Fibroblast of skin of right quadriceps (primary cell): ENCODE measurements at places on chromosomes 3 and 15.

GRCh38 chr3:135966271-135966961 lies 888 bp downstream of the PPP2R3A start:
- peak; percentile 29 for DNase-seq

DNA sequence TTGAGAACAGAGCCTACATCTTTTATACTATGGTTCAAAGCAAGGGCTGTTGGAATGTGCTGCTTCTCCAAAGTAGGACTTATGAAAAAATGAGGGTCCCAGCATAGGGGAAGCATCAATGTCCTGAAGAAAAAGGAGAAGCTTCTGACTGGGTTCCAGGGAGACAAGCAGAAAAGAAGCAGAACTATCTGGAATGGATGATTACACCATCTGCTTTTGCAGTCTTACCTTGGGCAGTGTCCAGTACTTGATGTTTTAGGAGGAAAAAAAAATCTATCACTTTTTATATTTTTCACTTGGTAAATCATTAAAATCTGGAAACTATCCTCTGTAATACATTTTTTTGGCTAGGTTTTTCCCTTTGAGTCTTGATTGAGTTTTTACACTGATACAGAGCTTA lies 57.9 kb upstream of the DPH6 start:
- DNase-seq = no peak

DNA sequence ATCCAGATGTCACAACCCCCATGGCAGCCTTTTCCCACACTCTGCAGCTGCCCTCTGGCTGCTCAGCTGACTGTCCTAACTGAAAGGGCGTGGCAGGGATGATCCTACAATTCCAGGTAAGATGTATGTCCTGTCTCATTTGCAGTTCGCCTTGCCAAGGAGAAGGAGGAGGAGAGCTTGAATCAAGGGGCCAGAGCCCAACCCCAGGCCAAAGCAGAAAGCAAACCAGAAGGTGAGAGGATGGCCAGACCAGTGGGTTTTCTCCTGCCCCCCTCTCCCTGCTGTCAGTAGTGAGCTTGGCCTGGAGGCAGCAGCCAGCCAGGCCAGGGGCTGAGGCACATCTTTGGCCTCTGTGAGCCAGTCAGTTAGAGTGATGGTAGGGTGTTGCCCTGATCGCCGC lies 22.5 kb downstream of the SLC24A1 start:
- DNase-seq = no peak

DNA sequence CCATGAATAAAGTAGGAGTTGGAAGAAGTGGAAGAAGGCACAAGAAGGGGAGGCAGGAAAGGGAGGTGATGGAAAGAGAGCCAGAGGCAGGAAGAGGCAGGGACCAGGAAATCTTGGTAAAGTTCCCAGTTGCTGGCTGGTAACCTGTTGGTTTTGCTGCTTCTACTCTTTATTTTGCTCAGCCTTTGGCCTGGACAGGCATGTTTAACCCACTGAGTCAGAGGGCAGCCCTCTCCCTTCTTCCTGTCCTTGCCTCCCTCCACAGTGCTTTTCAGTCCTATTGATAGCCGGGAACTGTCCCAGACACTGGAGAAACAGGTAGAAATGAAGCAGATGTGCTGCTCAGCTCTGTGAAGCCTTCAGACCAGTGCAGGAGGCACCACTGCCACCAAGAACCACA lies 43.4 kb upstream of the APEH start:
- no peak for DNase-seq

- no peak for DNase-seq
Measured at GRCh38 chr15:71630475-71630809, 179.9 kb upstream of the NR2E3 start.

GRCh38 chr3:66304293-66304692 lies 83.5 kb downstream of the SLC25A26 start:
- no peak for DNase-seq

DNA sequence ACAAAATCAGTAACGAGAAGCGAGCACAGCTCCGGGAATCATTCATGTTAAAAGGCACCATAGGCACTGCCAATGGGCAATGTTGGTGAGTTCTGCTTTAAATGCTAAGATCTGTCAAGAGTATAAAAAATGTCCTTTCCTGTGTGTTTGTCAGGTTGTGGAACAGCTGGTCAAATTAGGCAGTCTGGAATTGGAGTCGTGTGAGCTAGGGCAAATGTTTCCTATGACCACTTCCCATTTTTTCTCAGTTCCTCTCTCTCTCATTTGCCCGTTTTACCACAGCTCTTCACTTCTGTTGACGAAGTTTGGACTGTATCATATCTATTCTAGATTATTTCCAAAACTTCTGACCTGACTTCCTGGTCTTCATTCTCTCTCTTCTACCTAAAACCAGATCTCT lies 60.8 kb upstream of the GOLIM4 start:
- DNase-seq = no peak

DNA sequence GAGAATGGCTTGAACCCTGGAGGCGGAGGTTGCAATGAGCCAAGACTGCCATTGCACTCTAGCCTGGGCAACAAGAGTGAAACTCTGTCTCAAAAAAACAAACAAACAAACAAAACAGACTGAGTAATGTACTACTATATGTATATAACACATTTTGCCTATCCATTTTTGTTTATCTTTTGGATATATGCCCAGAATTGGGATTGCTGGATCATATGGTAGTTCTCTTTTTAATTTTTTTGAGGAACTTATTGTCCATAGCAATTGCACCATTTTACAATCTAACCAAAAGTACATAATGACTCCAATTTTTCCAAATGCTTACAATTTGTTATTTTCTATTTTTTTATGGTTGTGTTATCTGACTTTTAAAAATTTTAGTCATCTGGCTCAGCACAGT lies 47.3 kb downstream of the GMPS start:
- no peak for DNase-seq

- DNase-seq = no peak
Measured at GRCh38 chr15:69997161-69997485, 100.6 kb downstream of the TLE3 start.

GRCh38 chr3:133531981-133532380 lies 41.5 kb upstream of the CDV3 start:
- peak; percentile 81 for DNase-seq
